ENCODE measurements at places on chromosomes 6 and 20.

- no peak for DNase-seq
These were observed 104.4 kb downstream of the NCR2 start for GRCh38 chr6:41439524-41440418.

DNA sequence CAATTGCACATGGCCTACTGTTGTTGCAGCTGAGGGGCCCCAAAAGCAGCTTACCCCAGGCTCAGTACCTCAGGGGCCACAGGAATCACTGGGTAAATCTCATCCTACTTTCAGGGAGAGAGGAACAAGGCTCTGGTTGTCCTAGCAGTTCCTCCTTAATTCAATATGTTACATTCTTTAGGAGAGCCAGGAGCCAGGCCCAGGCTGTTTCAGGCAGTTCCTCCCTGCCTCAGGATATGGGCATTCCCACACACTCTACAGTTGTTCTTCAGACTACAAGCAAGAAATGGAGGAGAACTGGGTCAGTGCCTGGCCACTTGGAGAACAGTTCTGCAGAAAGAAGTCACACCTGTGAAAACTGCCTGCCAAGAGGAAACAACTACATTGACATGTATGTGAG is 9.6 kb upstream of the BTN3A2 start:
- no peak for DNase-seq

- no peak for DNase-seq
These were observed 261.4 kb upstream of the JARID2 start for GRCh38 chr6:14984519-14984853.

DNA sequence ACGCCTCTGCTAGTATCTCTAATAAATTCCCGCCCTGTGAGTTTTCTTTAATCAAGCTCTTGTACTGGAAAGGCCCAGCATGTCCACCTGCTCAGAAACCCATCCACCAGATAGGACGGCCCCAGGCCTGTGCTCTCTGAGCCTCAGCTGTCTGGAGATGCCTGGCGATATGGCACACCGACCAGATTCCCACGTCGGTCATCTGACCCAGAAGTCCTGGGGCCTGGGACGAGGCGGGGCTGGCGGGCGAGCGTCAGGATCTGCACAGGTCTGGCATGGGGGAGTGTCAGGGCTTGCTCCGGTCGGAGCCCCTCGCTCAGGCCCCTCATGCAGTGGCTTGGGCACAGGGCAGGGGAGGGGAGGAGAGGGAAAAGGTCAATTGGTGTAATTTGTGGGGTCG is 10.2 kb downstream of the RNASET2 start:
- DNase-seq = no peak

GRCh38 chr6:158954753-158955152 is 45.2 kb downstream of the RSPH3 start:
- no peak for DNase-seq

- no peak for DNase-seq
These were observed 27.7 kb downstream of the ZBP1 start for GRCh38 chr20:57592263-57593092.

DNA sequence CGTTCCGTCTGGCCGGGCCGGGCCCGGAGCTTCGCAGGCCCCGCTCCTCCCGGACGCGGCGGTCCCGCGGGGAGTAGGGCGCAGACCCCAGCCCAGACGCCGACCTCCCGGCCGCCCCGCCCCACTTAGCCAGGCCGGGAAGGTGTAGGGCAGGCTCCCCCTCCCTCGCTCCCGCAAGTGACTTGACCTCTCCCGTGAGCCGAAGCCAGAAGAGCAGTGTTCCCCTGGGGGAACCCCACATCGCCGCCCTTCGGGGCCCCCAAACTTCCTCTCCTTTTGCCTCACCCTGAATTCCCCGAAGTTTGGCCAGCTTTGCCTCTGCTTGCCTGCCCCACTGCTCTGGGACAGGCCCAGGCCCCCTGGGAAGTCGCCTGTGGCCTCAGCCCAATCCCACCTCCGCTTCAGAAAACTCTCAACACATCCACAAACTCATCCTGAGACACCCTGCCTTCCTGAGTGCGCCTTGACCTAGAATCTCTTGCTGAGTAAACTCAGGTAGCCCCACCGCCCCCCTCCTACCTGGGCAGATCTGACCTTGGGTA is 524 bp upstream of the NOL4L start:
- DNase-seq = no peak

DNA sequence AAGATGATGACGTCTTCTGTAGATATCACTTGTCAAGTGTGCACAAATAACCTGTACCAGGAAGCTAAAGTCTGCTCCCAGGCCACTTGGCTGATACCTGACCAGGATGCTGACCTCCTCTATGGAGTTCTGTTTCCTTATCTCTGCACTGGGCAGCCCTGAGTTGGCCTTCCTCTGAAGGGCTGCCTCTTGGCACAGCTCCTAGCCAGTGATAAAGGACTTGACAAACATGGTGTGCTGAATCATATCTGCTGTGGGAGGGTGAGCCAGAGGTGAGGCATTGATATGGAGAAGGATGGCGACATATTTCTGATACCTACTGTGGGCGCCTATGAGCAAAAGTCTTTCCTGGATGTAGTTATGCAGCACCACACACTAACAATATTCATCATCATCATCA is 32.8 kb upstream of the FOXA2 start:
- DNase-seq = no peak

DNA sequence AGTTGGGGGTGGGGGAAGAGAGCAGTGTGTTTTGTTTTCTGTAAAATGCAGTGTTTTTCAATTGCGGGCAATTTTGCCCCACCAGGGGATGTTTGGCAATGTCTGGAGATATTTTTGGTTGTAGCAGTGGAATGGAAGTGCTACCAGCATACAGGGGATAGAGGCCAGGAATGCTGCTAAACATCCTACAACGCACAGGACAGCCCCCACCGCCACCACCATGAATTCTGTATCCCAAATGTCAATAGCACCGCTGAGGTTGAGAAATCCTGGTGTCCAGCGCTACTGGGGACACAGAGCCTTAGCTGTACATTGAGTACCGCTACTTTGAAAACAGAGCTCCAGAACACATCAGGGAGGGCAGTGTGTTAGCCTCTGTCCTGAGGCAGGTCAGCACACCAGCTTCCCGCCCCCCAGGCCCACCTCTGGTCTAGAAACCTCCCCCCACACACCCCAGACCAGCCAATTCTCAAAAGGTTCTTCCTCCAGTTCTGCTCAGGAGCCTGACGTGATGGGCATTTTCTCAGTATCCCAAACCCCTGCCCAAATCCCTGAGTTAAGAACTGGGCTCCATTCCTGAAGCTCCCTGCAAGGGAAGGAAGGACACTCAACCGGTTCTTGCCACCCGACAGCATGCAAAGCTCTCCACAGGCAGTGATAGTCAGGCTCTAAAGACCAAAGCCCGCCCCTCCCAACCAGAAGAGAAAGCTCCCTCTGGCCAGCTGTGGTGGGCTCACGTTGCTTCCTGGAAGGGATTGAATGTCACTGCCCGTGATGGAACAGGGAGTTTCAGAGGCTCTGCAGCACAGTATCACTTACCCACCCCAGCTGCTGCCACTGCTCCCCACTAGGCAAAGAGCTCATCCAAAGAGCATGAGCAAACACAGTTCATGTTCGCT is 321.5 kb upstream of the JARID2 start:
- no peak for DNase-seq

GRCh38 chr20:62980970-62981369 is 25.8 kb downstream of the BHLHE23 start:
- no peak for DNase-seq
